ENCODE measurements at places on chromosomes 3 and 15.

- no peak for DNase-seq
These were observed 31.2 kb downstream of the RFTN1 start for GRCh38 chr3:16482194-16482769.

DNA sequence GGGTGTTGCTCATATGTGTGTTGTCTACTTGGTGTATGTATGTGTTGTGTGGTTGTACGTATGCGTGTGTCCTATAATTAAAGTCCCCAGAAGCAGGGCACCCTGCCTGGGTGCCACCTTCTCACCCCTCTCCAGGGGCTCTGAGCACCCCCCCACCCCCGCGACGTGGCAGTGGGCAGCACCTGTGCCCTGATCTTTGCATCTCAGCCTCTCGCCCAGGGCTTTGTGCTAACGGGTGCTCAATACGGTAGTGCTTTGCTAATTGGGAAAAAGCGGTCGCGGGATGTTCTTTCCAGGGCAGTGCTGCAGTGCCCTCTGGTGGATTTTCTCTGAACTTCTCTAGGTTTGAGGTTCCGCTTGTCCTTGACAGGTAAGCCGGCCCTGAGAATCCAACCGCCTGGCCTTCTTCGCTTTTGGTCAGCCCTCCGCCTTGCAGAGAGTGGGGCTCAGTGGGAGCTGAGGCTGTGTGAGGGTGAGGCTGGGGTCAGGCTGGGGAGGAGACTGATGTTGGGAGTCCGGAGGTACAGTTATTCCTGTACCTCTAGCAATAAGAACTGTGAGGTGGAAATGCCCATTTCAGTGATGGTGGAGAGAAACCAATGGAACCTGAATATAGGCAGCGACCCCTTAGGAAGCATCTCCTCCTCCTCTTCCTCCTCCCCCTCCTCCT lies 17.6 kb upstream of the EPHB3 start:
- peak; percentile 91 for DNase-seq

DNA sequence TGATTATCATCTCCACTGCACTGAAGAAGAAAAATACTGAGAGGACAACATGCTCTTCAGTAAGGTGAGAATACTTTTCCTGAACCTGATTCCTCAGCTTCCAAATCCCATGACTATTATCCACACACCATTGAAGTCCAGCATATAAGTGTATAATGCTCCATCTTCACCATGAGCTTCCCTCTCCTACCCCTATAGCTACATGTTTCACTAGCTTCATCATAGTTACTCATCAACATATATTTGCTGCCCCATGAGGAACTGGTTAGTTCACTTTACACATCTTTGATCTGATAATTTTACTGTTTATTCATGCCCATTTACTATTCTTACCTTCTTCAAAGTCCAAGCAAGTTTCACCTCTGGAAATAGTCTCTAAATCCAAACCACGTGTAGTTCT lies 908.5 kb upstream of the SEMA6D start:
- DNase-seq: no peak

- DNase-seq: no peak
These were observed 701 bp downstream of the EIF5A2 start for GRCh38 chr3:170907637-170908234.

All from MM.1S (cell line).